ENCODE measurements at places on chromosomes 12 and 14. TPM values are rescaled to one million over a fixed set of nuclear protein-coding genes. Genes with fewer than 3 reads are reported as not detected.

The SCN8A gene
- total RNA-seq = 0.08 TPM

The CDKL1 gene
- 10.6 TPM for total RNA-seq

DNA sequence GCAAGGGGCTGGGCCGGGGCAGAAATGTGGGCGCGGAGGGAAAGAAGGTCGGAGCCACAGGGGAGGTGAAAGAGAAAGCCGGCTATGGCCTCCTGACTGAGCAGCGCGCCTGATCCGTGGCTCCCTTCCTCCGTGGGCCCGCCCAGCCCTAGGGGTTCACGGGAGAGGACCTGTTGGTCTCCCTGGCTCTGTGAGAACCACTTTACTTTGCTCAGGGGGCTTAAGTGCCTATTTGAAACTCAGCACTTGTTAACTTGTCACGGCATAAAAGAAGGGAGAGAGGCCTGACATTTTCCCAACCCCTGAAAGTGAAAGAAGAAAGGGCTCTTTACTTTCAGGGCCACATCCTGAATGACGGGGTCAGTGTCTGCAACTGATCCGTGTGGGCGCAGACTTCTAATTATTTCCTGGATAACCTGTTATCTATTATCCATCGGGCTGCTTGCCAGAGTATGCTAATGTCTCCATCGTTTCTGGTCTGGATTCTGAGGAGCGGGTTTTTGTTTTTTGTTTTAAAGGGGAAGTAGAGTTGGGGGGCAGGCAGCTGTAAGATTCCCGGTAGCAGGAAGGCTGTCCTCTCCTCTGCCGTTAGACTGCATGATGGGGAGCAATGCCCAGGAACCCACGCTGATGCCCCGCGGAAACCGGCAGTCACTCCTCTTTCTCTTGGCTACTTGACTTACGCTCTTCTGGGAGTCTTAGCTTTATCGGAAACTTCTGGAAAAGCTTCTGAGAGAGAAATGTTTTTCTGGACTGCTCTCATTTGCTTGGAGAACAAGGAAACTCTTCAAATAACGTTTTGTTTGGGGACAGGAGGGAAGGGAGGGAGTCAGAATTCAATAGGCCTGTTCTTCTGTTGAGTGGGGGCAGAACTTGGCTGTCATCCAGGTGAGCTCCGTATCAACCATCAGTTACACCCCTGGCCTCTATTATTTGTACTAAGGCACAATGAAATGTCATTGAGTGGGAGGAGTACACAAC lies 127.7 kb upstream of the MAX start:
- no peak for DNase-seq

The USP5 gene
- 135 TPM for total RNA-seq

DNA sequence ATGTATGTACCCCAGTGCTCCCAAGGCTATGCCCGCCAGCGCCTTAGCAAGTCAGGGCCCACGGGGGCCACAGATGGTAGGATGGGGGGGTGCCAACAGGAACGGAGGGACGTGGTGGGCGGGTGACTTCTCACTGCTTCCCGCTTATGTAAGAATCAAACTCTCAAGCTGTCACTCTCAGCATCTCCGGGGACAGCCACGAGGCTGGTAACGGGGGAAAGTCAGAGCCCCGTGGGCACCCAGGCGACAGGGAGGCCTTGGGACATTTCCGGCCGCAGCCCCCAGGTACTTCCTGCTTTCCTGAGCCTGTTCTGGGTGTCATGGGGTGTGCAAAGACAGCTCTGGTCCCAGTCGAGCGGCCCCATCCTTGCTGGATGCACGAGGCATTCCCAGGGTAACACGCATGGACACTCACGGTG lies 59.3 kb downstream of the TESC start:
- no peak for DNase-seq

The FAR2 gene
- total RNA-seq = 1.2 TPM

Data from GM12878 (cell line).